SJSA1 (cell line): ENCODE measurements at places on chromosomes 16 and 17. TPM values are rescaled to one million over a fixed set of nuclear protein-coding genes. Genes with fewer than 3 reads are reported as not detected.
A peak's percentile ranks its signal among the peaks of the same experiment; 100 is the strongest.

Gene CCDC200
- not detected in 2 replicates for total RNA-seq

Gene C17orf50
- not detected in 2 replicates for total RNA-seq

Gene VPS35
- total RNA-seq: 114 and 263 TPM in 2 replicates

Gene TUBB3
- total RNA-seq: 58.2 and 104 TPM in 2 replicates

Gene MYH8
- total RNA-seq: 0.03 TPM in 1 of 2 replicates, not detected in the other

DNA sequence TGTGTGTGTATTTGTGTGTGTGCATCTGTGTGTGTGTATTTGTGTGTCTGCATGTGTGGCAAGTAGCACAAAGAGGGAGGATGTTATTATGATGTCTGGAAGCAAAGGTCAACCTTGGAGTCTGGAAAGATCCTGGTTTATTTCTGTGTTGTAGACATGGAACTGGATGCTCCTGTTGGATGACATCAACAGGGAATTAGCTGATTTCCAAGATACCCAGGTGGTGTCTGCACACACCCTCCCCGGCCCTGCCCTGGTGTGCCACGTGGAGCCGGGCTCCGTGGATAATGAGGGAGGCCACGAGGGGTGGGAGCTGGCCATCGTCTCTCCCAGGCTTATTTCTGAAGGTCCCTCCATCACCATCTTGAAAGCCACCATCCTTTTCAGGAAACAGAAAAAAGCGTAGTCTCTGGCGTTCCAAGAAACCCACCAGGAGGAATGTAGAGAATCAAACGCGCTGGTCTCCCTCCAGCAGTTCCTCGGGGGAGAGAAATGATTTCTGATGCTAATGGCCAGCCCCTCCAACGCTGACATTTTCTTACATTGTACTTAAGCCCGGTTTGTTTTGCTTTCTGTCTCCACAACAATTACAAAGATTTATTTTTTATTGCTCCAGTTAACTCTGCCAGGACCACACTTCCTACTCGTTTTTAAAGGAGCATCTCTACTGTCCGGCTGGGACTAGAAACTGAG, 93.3 kb downstream of the FOXL1 start:
- peak; percentile 52 for DNase-seq

DNA sequence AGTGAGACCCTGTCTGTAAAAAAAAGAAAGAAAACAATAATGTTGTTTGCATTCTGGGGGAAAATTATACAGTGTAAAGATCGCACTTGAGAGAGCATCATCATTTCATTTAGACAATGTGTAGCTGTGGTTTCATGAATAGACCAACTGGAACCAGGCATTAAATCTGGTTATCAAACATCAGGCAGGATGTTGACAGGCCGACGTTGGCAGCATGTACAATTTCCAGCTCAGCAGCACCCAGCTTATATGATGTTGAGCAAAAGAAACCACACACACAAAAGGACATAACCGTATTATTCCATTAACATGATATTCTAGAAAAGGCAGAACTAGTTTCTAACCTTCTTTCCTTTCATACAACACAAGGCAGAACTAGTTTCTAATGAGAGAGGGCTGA, 5.8 kb downstream of the MARVELD3 start:
- no peak for DNase-seq

DNA sequence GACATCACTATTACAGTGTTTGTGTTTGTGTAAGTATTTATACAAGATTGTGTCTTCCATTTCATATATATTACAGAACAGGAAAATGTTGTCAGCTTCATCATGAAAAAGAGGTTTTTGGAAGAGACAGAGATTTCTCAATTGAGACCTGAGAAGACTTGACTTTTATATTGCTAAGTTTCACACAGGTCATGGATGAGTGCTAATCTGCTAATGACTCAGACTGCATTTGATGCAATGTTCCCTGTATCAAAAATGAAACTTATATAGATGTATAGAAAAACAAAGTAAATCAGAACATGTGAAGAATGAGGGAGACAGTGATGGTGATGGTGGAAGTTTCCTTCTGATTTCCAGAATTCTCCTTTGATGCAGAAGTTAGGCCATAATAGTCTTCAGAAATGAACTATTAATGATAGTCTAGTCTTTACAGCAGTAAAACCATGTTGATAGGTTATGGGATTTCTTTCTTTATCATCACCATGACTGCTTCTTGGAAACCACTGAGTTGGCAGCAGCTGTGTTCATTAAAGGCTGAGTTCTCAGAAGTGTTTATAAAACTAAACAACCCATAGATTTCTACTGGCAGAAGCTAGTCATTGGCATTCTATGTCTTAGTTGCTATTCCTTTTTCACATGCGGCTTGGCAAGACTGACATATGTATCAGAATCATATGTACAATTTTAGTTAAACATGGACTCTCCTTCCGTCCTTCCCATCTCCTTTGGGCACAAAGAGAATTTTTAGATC, 56.1 kb downstream of the PCTP start:
- no peak for DNase-seq

DNA sequence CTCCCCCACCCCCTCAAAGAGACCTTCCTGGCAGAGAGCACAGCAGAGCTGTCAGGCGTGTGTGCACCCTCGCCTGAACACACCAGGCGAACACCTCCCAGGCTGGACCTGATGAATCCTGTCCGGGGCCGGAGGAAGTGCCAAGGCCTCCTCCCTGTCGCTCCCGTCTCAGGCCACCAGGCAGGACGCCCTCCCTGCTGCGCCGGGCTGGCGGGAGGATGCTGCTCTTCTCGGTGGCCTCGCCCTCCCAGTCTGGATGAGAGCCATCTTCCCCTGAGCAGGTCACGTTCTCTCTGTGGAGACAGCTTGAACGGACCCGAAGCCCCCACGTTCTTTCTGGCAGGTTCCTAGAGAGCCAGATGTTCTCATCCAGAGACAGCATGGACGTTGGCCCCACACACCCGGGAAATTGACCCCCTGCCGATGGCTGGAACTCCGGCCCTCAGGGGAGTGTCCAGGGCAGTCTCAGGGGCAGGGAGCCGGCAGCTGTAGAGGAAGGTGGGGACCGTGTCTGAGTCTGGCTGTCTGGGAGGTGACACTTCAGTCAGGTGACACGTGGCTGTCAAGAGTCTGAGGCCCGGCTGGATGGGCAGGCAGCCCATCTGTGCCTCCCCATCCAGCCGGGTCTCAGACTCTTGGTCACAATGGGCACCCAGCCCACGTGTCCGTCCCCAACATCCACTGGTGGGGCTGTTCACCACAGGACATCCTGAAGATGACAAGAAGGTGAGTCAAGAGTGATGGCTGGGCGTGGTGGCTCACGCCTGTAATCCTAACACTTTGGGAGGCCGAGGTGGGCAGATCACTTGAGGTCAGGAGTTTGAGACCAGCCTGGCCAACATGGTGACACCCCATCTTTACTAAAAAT, 5.0 kb upstream of the TIMP2 start:
- DNase-seq: no peak

DNA sequence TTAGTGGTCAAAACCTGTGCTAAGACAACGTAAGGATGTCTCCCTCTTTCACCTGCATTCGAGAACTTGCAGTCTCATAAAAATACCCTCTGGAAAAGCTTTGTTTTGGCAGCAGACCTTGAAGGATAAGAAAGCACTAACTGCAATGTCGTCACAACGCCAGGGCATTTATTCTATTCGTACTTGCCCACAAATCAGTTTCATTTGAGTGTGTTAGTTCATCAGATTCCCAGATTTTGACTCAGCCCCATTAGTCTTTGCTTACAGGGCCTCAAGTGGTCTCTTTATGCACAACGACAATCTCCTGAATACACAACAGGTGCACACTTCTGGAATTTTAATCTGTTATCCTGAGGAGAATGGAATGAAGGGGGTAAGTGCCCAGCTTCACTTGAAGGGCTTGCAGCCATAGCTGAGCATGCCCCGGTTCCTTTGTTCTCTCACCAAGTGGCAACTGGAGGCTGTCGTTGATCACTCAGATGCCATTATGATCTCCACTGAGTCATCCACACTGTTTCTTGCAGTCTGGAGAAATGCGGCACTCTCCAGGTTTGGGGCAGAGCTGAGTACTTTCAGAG, 58.8 kb downstream of the CLEC19A start:
- no peak for DNase-seq

GRCh38 chr17:78588258-78589030, 11.2 kb upstream of the DNAH17 start:
- DNase-seq: no peak

DNA sequence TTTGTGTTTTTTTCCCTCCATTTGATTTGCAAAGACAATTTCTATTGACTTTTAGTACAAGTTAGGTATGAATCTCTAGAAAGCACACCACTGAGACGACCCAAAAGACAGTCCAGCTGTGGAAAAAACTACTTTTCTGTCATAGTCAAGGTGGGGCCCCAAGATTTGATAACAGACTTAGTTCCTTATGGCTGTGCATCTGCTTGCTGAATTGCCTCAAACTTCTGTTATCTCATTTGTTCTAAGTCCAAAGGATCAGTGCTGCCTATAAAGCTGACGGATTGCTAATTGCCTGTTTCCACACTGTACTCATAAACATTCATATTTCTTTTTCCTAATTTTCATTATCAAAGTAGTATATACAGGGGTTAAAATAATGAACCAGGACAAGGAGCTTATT, 180.8 kb downstream of the SPECC1 start:
- no peak for DNase-seq
